ENCODE measurements at places on chromosomes 3 and 15.

DNA sequence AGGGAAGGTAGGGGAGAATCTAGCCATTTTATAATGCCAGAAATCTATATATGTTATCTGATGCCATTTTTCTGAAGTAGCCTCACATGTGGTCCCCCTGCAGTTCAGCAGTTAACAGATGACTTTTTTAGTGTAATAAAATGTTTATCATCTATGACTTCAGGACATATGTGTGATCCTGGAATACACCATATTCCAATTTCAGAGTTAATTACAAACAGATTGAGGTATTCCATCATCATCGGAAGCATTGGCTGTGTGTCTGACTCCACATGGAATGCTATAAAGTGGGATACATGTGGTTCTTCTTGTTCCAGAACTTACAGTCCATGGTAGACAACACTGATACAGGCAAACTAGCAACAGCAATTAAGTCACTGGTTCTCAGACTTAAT lies 45.9 kb upstream of the LIMD1 start:
- no peak for DNase-seq

GRCh38 chr3:9214599-9214998 lies 34.8 kb downstream of the SRGAP3 start:
- no peak for DNase-seq

GRCh38 chr3:85535517-85535916 lies 576.7 kb downstream of the CADM2 start:
- DNase-seq: no peak

DNA sequence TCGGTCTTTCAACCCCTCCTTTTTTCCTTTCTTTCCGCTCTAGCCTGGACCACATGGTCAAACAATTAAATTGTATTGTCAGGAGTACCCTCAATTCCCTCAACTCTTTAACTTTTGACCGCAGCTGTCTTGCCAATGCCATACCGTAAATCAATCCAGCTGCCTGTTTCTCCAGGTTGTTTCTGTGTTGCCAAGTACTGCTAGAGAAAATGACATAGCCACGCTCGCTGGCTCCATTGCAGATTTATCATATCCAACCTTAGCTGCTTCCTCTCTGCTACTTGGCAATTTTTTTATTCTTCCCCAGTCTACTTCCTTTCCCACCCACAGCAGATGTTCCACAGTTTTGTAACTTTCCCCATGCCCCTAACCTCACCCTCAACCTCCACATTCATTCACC lies 60.0 kb downstream of the ZNF385D start:
- DNase-seq: no peak

DNA sequence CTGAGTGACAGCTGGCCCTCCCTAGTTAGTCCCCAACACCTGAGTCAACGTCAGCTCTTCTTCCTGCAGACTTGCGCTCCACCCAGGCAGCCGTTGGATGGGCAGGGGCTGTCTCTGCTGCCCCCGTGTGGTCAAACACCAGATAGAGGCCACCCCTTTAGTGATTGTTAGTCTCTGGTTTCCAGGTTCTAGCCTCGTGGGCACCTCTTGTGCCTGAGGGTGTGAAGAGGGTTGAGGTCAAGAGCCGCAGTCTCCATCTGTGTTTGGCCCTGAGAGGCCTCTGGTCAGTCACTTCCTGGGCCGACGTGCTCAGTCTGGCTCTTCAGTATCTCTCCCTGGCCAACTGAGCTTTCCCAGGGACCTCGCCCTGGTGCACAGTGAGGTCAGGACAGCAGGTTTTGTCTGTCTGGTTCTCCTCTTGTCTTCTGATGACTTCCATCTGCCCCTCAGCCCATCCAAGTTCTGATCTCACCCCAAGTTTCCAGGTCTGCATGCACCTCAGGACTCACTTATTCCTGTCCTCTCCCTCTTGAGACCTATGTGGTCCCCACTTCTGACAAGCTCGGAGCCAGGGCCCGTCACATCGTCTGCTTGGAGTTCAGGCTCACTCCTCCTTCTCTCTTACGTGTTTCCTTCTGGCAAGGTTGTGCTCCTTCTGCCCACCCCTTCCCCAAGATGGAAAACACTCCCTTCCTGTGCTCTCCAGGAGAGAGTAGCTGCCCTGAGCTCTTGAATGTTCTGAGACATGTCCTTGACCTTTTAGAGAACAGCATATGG lies 20.9 kb downstream of the CD276 start:
- peak; percentile 39 for DNase-seq

GRCh38 chr3:193660698-193661411 lies 67.8 kb downstream of the OPA1 start:
- no peak for DNase-seq

DNA sequence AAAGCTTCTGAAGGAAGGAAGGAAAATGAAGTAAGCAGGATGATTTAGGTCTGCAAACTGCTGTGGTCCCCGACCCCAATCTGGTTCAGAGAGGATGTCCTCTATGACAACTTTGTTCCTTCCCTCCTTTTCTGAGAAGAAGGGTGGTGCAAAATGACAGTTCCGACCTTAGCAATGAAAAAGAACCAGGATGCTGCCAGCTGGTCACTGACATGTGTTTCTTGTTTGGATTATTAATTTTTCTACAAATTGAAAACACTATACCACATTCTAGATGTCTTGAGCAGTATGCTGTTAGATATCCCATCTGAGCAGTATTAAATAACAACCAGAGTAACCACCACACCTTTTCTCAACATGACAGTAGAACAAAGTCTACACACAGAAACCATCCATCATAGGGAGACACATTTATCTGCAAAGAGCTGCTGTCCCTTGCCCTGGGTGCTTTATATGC lies 27.5 kb downstream of the CDCP1 start:
- DNase-seq: no peak

GRCh38 chr3:140152851-140153639 lies 218.1 kb downstream of the CLSTN2 start:
- DNase-seq: no peak

- DNase-seq: no peak
These were observed 217.6 kb downstream of the SLCO3A1 start for GRCh38 chr15:92071045-92071634.

DNA sequence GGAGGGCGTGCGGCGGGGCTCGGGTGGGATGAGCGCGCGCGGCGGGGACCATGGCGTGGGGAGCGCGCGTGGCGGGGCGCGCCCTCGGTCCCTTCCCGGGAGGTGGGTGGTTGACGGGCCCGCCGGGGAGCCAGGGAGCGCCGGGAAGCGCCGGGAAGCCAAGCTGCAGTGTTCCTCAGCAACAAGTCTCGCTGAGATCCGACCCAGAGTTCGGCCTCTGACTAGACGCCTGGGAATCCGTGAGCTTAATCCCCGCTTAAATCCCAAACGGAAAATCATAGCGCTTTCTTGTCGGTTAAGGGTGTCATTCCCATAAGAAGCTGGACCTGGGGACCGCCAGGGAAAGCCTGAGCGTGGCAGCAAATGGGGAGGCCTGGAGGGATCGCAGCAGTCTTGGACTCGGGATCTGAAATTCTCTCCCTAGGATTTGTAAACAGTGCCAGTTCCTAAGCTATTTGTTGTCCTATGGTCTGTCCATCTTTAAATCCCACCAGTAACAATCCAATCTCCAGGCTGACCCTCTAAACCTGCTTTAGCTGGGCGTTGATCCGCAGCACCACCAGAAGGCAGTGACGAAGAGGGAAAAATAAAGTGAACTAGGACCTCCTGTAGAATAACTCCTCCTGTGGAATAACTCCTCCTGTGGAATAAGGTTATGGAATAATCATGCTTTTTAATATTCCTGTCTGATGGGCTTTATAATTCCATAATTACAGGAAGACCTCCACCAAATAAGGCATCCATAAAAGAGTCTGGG lies 570 bp upstream of the NEDD4 start:
- no peak for DNase-seq

- DNase-seq: no peak
These were observed 296.3 kb downstream of the UACA start for GRCh38 chr15:70466895-70467529.

DNA sequence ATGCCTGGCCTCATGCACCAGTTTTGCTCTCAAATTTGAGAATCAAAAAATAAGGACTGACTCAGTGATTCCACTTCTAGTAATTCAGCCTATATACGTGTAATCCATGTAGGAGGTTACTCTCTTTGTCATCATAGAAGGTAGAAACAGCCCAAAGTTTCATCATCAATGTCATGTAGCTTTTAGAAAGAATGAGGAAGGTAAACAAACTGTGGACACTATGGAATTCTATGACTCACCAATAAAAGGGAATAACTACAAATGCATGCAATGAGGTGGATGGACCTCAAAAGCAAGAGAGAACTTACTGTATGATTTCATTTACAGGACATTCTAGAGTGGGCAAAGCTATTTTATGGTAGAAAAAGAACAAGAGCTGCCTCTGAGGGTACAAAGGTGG lies 93.2 kb upstream of the LRIG1 start:
- DNase-seq: no peak

DNA sequence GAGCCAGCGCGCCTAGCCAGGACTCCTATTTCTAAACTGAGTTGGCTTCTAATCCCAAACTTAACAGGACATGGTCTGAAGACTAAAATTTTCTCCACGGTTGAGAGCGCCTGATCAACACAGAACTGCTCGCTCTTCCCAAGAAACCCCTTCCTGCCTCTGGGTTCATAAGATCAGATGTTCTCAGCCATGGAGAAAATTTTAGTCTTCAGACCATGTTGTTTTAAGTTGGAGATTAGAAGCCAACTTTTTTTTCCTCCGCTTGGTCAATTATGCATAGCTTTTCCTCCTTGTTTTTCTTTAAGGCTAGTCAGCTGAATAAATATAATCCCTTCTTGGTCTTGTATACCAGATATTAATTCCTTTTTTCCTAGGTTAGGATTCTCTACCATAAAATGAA lies 356.6 kb upstream of the ADAMTS9 start:
- no peak for DNase-seq

DNA sequence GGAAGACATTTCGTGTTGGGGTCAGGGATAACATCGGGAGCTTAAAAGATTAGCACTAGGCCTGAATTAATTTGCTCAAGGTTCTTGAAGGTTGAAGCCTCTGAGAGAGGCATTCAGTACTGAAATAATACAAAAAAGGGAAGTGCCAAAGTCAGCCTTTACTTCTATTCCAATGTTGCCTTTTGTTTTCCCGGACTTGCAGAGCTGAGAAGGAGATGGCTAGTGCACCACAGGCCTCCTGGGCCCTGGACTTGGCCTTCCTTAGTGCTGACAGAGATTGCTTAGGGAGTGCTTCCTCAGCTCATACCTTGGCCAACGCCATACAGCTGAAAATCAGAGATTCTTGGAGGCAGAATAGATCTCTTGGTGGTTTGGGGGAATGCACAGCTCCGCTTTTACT lies 333.6 kb upstream of the TBL1XR1 start:
- DNase-seq: no peak

DNA sequence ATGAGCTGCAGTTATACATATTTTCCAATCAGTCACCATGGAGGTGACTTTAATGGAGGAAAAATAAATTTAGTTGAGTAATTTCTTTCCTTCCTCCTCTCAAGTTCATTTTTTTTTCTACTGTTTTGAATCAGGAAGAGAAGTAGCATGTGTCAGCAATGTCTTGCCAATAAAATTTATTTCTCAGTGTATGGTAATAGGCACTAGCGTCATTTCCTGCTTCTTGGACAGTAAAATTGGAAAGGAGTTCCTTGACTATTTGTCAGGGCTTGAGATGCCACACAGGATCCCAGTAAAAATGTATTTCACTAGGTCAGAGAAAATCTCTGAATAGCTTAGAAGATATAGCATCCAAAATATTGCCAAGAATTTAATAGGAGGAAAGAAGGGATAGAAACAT lies 605.9 kb downstream of the ROBO1 start:
- no peak for DNase-seq

GRCh38 chr15:63025460-63025859 lies 17.1 kb upstream of the TPM1 start:
- DNase-seq: no peak

- no peak for DNase-seq
These were observed 49.1 kb downstream of the C2CD4A start for GRCh38 chr15:62115847-62116246.

DNA sequence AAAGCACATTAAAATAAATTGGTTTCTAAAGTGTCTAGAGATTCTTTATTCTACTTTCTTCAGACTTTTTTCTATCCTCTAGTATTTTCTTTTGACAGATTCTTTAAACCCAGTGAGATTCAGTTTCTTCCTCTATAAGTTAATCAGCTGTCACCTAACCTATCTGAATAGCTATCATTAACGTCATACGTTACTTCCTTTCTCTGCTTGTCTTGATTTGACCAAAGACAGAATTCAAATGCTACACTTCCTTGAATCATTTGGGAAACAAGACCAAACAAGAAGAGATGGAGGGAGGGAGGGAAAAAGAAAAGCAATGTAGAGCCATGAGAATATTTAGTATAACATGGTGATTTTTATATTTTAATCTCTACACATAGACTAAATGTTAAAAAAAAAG lies 235.2 kb downstream of the NAALADL2 start:
- no peak for DNase-seq

GRCh38 chr3:109241459-109242186 lies 74.7 kb downstream of the DPPA2 start:
- no peak for DNase-seq

DNA sequence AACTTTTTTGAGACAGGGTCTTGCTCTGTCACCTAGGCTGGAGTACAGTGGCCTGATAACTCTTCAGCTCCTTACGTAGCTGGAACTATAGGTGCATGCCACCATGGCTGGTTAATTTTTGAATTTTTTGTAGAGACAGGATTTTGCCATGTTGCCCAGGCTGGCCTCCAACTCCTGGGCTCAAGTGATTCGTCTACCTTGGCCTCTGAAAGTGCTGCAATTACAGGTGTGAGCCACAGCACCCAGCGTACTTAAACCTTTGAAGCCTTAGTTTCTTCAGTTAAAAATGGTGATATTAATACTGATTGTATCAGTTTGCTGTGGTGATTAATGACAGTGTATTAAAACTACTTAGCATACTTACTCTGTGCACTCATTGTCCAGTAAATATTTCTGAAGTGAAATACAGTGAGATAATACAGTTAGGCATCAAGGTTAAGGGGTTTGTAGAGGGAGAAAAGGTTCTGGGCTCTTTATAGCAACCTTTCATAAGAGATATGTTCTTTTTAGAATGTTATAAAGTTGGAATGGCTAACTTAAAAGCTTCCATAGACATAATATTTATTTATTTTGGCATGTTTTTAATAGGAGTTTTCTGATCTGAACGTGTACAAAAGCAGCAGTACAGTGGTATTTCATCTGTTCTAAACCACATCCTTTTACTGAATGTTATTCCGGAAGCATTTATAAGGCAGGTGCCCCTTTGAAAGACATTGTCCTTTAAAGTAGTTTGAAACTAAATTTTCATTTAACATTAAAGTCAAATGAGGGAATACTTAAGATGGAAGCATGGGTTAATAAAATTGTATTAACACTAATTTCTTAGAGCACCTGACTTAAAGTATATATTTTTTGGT lies 23.6 kb downstream of the NCK1 start:
- no peak for DNase-seq

DNA sequence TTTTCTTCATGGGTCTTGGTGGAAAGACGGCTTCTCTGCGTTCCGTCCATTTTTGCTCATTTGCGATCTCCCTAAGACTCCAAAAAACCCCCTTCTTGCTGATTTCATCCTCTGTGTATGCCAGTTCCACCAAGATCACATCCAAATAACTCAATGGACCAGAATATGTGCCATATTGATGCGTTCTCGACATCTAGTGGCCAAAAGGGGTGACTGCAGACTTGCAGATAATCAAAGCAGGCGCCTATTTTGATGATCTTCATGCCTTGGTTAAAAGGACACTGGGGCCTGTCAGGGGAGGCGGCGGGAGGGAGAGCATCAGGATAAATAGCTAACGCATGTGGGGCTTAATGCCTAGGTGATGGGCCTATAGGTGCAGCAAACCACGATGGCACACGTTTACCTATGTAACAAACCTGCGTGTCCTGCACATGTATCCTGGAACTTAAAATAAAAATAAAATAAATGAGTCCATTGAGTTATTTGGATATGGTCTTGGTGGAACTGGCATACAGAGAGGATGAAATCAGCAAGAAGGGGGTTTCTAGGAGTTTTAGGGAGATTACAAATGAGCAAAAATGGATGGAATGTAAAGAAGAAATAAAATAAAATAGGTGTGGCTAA lies 104.2 kb upstream of the RAD18 start:
- DNase-seq: no peak

Data from stimulated activated CD4-positive, alpha-beta T cell treated with anti-CD3 and anti-CD28 coated beads, Interleukin-2, amount 100 ng/mL, for 4 hours (primary cell).